Activated T-cell treated with anti-CD3 and anti-CD28 coated beads, Interleukin-2, amount 50 U/mL, for 72 hours (primary cell): ENCODE measurements at places on chromosomes 3 and 15.

DNA sequence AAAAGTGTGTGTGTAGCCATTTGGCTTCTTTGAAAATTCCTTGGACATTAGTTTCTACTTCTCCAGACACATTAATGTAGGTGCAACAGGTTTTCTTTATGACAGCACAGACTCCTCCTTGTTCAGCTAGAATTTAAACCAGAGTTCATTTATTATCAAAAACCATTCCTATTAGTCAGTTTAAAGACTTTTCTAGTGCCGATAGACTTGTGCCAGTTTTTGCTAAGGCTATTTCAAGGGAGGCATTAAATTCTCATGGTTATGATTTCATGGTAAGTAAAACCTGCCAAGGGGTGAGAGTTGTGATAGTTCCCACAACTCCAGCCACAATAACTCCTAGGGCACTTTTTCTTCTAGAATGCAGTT is 20.6 kb upstream of the SENP7 start:
- no peak for DNase-seq

GRCh38 chr3:4956738-4957137 is 22.5 kb upstream of the BHLHE40 start:
- no peak for DNase-seq

DNA sequence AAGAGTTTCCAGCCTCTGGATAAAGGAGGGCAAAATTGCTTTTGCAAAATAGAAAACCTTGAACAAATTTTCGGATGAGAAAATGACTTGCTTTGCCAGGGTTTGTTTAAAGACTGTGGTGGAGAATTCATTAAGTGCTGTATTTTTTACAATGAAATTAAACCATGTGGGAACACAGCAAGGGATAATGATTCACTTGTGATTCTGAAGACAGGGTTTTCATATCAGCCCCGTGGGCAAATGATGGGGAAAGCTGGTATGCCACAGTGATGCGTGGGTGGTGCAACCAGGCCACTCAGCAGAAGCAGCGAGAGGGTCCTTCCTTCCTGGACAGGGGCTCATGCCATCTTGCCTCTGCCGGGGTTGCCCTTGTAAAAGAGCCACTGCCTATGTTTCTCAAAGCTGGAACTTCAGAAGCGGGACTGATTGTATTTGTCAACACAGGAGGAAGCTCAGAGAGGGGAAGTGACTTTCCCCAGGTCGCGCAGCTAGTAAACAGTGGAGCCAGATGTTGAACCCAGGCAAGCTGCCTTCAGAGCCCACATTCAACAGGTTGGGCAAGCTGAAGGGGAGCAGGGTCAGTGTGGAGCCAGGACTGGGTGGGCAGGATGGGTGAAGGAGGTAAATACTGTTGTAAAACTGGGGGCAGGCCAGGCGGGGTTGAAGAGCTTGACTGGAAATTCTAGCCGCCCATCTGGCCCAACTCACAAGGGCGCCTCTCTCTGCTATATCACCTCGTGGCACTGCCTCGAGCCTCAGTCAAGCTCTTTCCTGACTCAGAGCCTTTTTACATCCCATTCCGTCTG is 79.1 kb downstream of the TOP2B start:
- no peak for DNase-seq

DNA sequence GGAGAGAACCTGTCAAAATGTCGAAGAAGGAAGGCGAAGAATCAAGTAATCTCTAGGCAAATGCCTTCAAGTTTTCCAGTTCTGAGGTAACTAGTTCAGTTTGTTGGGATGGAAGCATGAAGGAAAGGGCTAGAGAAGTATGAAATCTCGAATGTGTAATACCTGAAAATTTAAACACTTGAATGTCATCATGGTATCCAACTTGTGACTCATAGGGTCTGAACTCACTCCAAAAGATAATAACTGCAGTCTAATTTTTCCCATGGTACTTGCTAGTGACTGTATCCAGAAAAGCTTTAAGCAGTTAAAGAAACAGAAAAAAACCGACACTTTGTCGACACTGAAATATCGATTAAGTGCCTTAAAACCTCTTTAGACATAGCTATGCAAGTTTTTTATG is 102.9 kb upstream of the CHRM5 start:
- no peak for DNase-seq

- DNase-seq = no peak
These were observed 24.1 kb downstream of the ALS2CL start for GRCh38 chr3:46669191-46669999.

DNA sequence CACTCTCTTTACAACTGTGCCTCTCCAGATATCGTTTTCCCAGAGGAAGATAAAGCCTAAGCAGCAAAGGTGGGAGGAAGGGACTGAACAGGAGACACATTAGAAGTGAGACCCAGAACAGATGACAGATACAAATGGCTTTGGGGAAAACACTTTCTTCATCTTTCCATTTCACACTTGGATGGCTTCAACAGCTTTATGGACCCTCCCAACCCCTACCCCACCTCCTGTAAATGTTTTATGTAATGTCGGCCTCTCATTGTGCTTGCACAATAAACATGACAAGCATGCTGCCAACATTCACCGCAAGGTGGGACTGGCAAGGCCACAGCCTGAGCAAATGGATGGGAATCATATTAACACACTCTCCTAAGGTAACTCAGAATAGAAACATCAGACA is 1088.6 kb downstream of the TUSC7 start:
- DNase-seq = no peak

GRCh38 chr3:133880287-133880686 is 15.4 kb downstream of the RAB6B start:
- DNase-seq = peak; percentile 48

DNA sequence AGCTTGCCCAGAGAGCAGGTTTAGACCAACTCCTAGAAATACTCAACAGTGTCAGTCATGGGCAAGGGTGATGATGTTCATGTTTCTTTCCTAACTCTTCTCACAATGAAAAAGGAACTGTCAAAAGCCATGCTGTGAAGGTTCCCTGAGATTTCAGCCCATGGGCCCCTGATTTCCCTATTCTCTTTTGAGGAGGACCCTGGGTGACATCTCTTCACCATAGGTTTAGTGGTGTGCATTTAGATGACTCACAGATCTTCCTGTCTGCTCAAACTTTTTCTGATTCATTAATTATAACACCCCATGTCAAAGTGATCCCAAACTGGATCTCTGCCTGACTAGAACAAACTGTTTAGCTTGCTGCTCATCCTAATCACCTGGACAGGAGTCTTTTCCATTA is 108.0 kb downstream of the BBX start:
- no peak for DNase-seq

- DNase-seq = no peak
These were observed 145.1 kb downstream of the SEMA6D start for GRCh38 chr15:47862402-47862801.

- no peak for DNase-seq
These were observed 41.1 kb downstream of the ERICH6 start for GRCh38 chr3:150662410-150663200.

DNA sequence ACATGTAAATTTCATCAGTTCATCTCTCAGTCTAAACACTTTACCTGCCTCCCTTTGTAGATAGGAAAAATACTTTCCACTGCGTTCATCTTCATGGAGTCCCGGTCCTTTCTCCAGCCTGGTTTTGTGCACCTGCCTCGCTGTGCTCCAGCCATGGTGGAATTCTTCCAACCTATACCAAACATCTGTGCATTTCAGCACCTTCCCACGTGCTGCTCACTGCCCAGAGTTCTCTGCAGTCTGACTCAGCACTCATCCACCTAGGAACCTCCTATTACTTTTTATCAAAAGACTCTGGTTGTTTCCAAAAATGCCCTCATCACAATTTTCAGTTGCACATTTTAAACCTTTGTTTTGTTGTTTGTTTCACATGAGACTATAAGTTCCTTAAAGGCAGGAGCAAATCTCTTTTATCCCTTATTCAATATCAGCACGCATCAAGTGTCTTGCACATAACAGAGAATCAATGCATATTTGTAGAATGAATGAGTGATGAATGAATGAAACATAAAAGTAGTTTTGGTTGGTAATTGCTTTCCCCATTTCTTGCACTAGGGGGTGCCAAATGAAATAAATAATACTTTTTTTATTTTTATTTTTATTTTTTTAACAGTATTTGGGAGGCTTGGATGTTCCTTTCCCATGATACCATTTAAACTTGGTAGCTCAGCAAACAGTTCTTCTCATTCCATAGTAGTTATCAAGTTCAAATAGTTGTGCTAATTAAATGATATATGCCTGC is 30.2 kb upstream of the ADAMTS9 start:
- no peak for DNase-seq

DNA sequence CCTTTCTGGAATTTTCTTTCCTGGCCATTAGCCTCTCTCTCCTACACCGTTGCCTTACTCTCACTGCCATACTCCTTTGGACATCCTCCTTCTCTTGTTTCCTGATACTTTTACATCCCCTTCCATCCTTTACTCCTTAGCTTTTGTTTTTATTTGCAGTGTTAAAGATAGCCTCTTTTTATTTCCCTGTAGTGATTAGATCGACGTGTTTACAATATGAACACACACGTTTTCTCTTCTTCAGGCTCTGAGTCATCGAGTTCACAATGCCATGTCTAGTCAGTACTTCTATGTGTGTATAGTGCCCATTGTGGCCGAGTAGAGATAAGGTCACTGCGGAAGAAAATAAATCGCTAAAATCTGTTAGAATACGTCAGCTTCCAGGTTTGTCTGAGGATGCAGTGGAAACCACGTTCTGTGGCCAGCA is 208.5 kb downstream of the LPP start:
- DNase-seq = no peak

DNA sequence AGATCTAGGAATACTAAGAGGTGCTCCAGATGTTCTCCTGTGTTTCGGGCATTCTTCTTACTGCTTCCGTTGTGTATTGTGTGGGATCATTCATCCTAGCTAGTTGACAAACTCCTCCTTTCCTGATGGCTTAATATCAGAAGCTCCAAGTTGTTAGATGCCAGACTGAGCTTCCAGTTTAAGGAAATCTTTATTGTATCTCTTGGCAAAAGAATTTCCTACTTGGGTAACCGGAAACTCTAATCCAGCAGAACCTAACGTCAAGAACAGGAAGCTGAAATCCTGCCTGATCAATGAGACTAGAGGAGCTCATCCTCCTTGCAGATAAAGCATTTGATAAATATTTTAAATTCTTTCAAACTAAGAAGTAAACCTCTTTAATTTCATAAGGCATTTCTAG is 27.7 kb upstream of the MYH15 start:
- no peak for DNase-seq

DNA sequence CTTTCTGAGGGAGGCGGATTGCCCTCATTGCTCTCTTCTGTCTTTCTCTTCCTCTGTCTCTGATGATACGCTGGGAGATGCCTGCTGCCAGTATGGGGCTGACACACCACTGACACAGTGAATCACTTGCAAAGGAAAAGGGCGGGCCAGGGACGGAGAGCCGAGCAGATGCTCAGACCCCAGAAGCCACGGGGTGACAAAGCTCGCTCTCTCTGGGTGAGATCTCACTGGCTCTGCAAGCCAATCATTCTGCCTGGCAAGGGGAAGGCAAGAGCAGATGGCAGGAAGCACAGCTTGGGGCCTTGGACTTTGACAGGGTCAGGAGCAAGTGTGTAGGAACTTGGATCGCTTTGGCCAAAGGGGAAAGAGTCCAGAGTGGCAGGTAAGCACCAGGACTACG is 198.7 kb downstream of the NTRK3 start:
- no peak for DNase-seq

DNA sequence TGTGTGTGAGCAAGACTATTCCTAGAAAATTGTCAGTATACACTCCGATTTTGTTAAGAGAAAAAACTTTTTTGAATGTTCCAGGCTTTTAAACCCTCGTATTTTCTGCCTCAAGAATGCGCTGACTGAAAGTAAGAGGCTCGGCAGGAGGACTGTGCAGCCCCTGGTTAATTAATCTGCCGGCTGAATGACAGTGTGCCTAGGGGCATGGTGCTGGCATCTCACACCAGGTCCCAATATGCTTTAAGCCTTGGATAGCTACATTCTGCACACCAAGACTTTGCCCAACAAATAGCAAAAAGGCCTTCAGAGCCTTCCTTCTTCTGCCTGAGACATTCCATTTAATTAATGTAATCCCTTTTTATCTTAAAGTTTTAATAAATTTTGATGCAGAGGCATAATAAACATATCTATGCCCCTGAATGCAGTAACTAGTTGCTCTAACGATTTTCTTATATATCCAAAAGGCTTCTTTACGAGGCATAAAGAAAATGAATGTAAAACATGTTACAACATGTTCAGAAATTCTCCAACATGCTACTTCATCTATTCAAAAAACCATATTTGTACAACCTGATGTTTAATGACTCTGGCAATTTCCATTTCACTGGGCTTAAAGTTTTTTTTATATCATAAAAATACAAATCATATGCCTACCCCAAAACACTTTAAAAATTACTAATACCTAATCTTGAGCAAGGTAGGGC is 37.9 kb downstream of the DPH6 start:
- no peak for DNase-seq

- no peak for DNase-seq
These were observed 269.4 kb downstream of the GBE1 start for GRCh38 chr3:81492040-81492439.

DNA sequence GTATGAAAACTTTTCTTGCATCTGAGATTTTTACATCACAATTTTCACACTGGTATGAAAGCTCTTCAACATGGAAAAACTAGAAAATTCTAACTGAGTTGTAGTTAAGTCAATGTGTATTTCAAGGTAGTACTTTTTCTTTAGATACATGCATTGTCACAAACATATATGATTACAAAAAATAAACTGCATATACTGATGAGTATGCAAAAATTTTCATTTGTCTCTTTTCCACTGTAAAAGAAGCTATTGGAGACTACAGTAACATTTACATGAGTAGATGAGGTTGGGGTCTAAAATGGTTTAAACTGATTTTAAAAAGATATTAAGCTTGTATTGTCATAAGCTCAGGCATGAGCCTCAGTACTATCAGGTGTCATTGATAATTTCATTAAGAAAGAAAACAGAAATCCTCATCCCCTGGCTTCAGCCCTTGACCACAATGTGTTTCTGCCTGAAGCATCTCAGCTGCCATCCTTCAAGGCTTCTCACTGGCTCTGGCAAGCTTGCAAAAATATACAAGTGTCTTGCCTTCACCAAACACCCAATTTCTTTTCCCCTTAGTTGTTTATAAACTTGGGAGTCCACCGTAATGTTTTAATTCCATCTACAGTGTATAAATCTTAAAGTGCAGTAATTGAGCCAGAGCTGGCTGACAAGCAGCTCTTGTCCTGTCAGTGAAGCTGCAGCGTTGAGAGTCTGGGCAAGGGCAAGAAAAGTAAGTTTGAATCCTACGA is 71.9 kb downstream of the ALDH1A2 start:
- no peak for DNase-seq

GRCh38 chr3:12132881-12133280 is 25.8 kb downstream of the TIMP4 start:
- DNase-seq = no peak

- no peak for DNase-seq
These were observed 657.1 kb downstream of the GRM7 start for GRCh38 chr3:7518026-7518425.

- DNase-seq = no peak
These were observed 72.7 kb upstream of the ABHD2 start for GRCh38 chr15:89015412-89016097.
